Cerebellar cortex (tissue), 1 donor: ENCODE measurements at places on chromosomes 16 and 17.

GRCh38 chr16:89044418-89045180 lies 49.1 kb upstream of the ACSF3 start:
- DNase-seq = no peak

DNA sequence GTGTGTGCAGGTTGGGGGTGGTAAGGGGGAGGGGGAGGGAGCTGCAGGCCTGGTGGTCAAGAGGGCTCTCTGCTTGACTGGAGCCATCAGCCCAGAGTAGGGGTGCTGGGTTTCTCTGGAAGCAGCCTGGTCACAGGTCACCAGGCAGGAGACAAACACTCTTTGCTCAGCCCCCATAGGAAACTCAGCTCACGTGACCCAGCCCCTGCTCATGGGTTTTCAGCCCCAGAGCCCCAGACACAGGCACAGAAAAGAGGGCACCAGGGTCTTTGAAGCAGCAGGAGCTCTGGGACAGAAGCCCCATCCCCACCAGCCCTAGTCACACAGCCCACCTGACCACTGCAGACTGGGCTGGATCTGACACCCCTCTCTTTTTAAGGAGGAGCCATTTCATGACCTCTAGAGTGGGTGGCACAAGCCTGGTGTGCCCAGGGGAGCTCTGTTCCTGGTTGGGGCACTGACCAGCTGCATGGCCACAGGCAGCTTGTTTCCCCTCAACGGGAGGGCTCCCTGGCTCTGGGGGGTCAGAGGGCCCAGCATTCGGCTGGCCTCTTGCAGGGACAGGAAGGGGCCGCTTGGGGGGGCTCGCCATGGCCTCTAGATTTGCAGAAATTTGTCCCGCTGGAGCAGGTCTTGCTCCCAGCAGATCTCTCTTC lies 13.8 kb upstream of the CD79B start:
- no peak for DNase-seq

DNA sequence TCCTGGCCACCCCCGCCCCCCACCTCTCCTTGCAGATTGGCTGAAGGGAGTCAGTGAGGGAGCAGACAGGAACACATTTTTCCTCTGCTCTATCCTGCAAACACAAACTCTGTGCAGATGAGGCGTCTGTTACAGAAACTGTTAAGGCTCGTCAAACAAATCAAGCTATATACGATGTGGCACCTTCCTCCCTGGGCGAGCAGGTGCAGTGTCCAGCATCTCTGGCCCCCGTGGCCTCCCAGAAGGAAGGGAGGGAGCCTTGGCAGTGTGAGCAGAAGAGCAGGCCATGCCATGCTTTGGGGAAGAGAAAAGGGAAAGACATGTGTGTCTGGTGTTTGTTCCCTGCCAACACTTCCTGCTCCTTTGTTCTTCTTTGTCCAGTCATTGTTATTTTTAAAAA lies 267.8 kb downstream of the UTP18 start:
- DNase-seq = peak; percentile 92

GRCh38 chr16:87206646-87207451 lies 110.3 kb downstream of the C16orf95 start:
- DNase-seq = no peak

DNA sequence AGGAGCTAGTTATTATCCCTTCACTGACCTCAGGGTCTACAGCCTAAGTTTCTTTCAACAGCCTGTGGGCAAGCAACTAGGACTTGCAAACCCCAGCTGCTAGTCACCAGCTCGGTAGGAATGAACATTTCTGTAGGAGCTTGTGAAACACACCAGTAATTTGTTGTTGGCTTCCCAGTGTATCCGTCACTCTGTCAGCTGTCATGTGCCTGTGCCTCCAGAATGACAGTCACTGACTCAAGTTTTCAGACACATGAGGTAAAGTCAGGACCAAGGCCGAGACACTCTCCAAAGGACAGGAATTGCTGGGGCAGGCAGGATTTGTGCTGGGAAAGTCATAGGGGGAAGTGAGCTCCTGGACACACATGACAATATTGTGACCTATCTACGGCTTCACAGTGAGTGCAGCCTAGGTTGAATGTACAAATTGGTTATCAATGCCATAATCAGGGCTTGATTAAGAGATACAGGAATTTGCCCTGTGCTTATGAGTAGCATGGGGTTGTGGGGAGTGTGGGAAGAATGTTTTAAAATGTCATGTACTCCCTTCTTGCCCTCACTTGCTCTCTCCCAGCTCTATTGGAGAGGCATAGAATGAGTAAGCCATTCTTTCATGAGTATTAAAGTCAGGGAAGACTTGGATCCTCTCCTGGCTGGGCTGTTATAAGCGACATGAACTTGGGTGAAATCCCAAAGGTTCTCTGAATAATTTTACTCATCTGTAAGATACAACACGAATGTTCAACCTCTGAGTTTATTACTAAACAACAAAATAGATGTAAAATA lies 391.4 kb downstream of the UTP18 start:
- no peak for DNase-seq

- DNase-seq = no peak
Observed at GRCh38 chr17:72470121-72470705, 349.4 kb downstream of the SOX9 start.

DNA sequence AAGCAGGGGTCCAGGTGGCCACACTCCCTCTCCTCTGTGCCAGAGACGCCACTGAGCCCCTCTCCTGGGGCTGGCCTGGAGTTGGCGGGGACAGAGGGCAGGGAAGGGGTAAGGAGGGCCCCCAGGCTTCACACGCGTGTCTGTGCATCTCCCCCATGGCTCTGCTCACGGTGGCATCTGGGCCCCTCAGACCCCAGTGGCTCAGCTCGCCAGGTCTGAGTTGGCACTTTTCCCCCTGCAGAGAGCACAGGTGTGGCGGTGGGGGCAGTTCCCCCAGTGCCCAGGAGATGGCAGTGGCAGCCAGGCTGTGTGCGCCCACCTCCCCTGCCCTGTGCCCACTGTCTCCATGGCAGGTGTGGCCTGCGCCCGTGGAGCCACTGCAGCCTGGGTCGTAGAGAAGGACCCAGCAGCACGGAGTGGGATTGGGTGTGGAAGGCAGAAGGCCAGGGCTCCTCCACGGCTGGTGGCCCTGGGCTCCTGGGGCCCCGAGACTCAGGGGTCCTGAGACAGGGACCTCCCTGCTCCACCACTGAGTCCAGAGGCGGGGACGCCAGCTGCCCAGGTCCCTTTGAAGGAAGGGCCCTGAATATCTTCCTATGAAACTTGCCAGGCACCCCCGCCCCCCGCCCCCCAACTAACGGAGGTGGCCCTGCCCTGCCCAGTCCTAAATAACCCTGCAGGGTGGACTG lies 4.3 kb upstream of the APRT start:
- DNase-seq = peak; percentile 45

DNA sequence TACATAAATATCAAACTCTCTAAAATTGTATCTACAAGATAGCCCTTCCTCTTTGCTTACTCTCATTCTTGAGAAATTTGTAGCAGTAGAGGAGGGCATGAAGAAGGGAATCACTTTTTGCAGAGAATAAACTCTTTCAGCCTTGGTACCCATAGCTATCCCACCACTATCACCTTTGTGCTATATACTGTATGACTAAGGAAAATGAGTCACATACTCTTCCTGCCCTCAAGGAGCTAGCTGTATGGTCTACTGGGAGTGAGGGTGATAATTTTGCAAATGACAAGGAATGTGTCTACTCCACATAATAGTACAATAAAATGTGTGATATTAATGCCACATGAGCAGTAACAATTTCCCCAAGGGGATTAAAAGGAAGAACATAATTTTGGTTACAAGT lies 184.6 kb upstream of the WSB1 start:
- DNase-seq = no peak

DNA sequence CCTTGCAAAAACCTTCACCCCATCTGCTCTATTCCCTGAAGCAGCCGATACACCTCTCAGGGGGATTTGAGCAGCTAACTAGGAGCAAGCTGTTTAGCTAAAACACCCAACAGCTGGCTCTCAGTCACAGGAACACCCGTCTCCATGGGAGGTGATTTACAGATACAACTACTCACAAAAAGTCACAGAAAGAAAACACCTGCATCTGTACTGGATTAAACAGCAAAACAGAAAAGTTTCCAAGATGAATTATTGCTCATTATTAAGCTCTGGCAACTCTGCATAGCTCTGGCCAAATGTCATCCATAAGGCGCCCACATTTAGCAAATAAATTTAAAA lies 22.3 kb downstream of the GJC1 start:
- DNase-seq = peak; percentile 28

DNA sequence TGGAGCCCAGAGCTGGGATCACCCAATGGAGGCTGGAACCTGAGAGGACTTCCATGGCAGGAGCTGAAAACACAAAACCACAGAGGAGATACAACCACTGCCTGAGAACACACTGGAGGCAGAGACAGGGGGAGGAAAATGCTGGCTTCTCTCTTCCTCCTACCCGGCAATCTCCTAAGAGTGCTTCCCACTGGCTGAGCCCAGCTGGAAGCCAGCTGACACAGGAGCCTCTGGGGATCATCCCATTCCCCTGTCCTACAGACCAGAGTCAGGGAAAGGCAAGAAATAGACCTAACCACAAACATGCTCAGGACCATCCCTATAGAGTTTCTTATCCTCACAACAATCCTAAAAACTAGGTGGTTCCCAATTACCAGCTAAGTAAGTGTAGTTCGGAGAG lies 112.4 kb upstream of the CDH5 start:
- no peak for DNase-seq

DNA sequence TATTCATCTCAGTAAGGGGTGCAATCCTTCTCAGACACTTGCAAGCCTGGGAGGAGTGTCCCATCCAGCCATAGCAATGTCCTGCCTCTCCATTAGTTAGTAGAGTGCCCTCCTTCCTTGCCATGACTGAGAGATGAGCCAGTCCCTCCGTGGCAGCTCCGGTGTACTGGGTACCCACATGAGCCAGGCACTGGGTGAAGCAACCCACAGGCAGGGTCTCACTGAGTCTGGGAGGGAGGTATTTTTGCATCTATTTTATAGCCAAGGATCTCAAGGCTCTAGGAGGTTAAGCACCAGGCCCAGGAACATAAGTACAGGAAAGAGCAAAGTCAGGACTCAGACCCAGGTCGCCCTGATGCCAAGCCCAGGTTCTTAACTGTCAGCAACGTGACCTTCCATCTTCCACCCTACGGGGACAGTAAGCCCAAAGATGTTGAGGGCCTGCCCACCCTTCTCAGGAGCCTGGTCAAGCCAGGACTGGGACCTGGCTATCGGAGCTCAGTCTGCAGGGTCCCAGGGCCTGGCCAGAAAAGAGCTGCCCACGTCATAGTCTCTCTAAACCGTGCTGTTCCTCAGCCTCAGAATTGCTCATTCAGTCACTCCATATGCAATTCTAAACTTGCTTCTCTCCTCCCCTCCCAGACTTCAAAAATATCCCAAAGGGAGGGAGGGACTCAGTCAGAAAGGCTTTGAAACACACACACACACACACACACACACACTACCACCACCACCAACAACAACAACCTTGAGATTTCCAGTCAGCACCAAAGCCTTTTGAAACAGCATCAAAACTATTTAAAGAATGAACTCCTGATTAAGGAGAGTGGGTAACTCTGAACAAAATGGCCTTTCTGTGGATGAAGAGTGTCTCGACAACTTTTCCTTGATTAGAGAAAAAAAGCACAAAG lies 16.6 kb downstream of the NOS2 start:
- no peak for DNase-seq

- DNase-seq = peak; percentile 88
Observed at GRCh38 chr17:77098884-77099545, 41.8 kb upstream of the SEC14L1 start.

- DNase-seq = no peak
Observed at GRCh38 chr16:2280981-2281542, 13.1 kb upstream of the RNPS1 start.

DNA sequence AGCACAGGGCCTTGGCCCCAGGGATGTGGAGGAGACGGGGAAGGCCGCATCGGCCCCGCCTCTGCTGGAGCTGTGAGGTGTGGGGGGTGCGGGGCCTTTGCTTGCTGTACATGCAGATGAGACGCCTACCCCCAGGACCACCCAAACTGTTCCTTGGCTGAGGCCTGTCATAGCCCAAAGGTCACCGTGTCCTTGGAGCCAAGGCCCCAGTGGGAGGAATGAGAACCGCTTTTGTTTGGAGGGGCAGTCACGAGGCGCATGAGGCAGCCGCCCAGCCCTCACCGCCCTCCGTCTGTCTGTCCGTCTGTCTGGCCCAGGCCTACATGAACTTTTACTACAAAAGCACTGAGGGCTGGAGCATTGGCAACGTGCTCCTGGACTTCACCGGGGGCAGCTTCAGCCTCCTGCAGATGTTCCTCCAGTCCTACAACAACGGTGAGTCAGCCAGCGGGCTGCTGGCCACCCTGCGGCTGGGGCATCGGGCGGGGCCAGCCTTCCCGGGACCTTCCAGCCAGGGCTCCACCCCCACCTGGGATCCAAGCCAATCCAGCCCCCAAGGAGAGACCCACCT lies 8.8 kb downstream of the TAX1BP3 start:
- DNase-seq = no peak

DNA sequence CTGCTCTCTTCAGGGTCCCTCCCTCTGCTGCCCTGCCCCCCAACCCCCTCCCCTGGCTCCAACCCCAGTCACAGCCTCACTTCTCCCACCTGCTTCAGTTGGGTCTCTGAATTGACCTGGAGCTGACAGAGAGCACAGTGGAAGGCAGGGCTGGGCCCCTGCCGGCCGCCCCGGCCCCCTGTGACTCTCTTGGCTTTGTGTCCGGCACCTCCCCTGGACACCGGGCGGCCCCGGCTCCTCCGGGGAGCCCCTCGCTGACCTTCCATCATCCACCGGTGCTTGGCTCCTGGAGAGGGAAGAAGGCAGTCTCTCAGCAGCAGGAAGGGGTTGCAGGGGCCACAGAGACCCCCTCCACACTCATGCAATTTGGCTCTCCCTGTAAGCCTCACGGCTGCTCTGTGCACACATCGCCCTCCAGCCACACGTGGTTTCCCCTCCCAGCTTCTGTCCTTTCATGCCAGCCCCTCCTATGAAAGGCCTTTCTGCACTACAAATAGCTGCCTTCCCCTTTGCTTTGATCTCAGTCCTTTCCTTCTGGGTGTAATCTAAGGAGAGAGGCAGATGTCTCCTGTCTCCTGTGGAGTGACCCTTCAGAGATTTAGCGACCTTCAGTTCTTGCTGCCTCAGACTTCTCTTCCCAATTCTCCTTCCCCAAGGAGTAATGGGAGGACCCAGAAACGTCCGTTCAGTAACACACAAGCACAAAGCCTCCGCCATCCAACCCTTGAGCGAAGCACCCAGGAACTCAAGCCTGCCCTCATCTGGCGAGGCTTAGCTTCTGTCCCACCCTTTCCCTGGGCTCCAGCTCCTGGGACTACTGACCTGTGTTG lies 8.3 kb downstream of the NKIRAS2 start:
- peak; percentile 55 for DNase-seq

DNA sequence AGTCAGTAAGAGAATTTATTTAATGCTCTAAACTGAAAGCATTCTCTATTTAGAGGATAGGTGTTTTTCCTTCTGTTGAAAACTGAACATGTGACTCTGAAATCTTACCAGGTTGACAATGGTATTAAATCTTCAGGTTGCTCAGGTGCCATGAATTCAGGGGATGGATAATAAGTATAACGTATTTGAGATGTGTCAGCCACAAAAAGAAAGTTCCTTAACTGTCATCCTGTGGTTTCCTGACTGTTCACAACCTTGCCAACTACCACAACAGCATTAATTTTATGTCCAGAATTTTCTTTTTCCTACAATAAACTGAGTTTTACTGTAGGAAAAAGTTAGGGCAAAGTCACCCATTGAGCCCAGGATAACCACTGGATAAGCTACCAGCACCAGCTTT lies 243.3 kb upstream of the PSMD7 start:
- DNase-seq = no peak

GRCh38 chr16:1858189-1858865 lies 13.6 kb downstream of the MEIOB start:
- no peak for DNase-seq

- peak; percentile 3 for DNase-seq
Observed at GRCh38 chr16:71230122-71230845, at the start of gene HYDIN. Gene HYDIN (minus strand): TSS chr16:71230722. CDS start chr16:71186895, 43,827 bp downstream.

- no peak for DNase-seq
Observed at GRCh38 chr16:14015948-14016347, 55.2 kb upstream of the MRTFB start.

- no peak for DNase-seq
Observed at GRCh38 chr16:46620266-46621005, 743 bp downstream of the SHCBP1 start.
